ENCODE measurements at places on chromosomes 5 and 9.

DNA sequence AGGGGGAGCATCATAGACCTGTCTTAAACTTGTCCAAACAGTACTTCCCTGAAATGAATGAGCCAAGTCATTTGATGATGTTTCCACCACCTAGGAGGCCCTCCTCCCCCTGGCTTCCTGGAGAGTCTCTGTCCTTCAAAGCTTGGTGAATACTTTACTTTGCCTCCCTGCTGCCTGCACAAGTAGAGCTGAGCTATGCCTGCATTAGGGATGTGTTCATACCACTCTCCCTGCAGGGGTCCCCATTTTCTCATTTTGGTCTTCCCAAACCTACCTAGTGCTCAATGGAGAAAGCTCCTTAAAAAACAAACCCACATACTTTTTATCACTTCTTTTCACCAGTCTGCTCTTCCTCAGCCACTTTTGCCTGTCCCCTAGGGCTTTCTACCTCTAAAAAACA lies 7.7 kb downstream of the CCNI2 start:
- no peak for DNase-seq

DNA sequence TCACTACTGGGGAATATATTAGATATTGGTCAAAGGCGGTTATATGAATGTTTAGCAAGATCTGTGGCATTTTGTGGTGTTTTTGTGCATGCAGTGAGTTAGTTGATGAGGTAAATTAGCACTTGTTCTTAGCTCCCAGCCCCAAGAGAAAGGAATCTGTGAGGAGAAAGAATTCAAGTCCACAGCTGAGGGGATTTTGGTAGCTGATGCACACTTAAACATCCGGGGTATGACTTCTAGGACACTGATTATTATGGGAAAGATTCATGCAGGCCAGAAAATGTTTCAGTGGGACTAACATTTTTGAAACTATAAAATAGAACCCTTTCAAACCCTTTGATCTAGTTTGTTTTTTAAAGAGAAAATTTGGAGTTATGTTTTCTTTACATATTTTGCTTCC lies 118.2 kb upstream of the RPS23 start:
- no peak for DNase-seq

DNA sequence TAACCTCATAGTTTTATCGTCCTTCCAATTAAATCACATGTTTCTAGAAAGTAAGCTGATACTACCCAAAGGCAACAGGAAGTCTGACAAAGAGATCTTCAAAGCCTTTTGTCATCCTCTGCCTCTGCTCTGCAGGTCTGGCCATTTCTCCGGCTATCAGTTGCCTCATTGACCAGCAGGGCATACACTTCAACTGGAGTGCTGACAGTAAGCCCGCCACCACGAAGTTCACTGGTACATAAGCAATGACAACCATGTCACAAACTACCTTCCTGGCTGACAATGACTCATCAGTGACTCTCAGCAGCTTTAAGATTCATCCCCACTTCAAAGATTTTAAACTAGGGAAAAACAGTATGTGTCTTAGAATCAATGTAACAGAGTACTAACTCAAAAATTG lies 20.6 kb downstream of the SPTLC1 start:
- DNase-seq = no peak

DNA sequence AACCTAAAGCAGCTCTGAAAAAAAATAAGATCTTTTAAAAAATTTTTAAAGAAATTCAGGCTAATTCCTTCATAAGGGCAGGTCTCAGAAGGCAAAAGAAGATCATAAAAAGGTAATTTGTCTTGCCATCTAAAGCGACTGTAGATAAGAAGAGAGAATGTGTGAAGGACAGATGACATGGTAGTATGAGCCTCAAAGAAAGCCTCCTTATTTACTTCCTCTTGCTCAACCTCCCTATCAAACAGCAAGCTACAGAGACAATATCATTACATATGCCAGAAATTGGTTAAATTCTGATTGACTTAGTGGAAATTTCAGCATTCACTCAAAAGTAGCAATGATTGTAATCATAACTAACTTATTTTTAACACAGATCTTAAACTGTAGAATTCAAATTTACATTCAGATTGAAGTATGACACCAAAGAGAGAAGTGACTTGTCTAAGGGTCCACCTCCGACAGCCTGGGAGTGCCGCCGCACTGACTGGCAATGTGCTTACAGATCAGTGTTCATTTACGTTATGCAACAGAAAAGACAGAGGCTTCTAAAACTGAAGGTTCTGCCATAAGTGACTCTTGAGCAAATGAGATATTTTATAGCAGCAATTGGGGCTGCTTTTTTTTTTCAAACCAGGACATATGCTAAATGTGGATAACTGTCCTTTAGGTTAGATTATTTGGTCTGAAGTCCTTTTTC lies 132.0 kb downstream of the CEMIP2 start:
- DNase-seq = no peak

DNA sequence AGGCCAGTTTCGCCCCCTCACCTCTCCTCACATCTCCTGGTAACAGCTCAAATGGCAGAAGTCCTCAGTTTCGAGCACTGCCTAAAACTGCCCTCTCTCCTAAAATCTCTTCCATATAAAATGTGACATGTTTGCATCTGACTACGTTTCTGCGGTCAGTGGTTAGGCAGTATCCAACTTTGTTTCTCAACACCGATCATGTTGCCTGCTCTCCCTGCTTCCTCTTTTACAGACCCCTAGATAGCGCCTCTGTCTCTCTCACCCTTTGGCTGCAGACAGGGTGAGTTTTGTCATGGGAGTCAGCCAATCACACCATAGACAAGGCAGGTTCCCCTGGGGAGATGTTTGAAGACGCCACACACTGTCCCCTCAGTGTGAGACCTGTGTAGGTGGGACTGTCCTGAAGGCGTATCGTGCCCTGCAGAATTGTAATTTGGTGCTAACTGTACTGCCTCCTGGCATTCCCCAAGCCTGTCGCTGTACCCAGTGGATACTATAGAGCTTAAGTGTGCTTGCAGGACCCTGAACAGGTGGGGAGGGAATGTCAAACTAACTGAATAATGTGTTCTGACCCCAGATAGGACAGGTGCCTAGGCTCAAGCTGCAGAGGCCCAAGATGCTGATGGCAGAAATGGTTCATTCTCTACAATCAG lies 1.1 kb downstream of the HEXB start:
- DNase-seq = peak; percentile 50

DNA sequence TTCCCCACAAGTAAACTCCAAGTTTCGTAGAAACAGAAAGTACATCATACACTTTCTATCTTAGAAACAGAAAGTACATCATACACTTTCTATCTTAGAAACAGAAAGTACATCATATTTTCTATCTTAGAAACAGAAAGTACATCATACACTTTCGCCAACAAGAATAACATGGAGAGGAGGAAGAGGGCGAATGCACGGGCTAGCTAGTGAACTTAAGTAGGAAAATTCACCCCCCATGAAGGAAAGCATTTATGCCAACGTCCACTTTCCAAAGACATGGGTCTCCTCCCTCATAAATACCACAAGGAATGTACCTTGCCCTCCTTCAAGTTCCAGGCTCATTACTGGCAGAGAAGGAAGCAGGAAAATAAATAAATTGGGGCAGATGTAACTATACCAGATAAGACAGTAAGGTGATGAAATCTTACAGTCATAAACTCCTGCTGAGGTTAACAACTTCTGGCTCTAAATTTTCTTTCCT lies 64.7 kb downstream of the FRMD3 start:
- DNase-seq = no peak

GRCh38 chr9:107751567-107752210 lies 262.1 kb upstream of the KLF4 start:
- no peak for DNase-seq

Data from stimulated activated effector memory CD8-positive, alpha-beta T cell treated with anti-CD3 and anti-CD28 coated beads, Interleukin-12 subunit alpha, Interleukin-12 subunit beta, amount 100 ng/mL, for 72 hours (primary cell).